ENCODE measurements at places on chromosomes 5 and 9. TPM values are rescaled to one million over a fixed set of nuclear protein-coding genes. Genes with fewer than 3 reads are reported as not detected.

The SELENOP gene
- total RNA-seq = 12.4 TPM

The FGF1 gene
- 8.5 TPM for total RNA-seq

The SPINK6 gene
- not detected for total RNA-seq

The GALNT12 gene
- 12.9 TPM for total RNA-seq

The CDX1 gene
- 0.12 TPM for total RNA-seq

The LRSAM1 gene
- total RNA-seq = 12.1 TPM

The ACSL6 gene
- 0.25 TPM for total RNA-seq

The APBA1 gene
- total RNA-seq = 15.2 TPM

The S1PR3 gene
- 17.5 TPM for total RNA-seq

The ORM1 gene
- total RNA-seq = not detected

The PCDHGA5 gene
- total RNA-seq = 2.7 TPM

The CNTLN gene
- 9.9 TPM for total RNA-seq

The FAM78A gene
- total RNA-seq = 0.44 TPM
